HTR-8/SVneo (cell line): ENCODE measurements at places on chromosomes 13 and 19.

DNA sequence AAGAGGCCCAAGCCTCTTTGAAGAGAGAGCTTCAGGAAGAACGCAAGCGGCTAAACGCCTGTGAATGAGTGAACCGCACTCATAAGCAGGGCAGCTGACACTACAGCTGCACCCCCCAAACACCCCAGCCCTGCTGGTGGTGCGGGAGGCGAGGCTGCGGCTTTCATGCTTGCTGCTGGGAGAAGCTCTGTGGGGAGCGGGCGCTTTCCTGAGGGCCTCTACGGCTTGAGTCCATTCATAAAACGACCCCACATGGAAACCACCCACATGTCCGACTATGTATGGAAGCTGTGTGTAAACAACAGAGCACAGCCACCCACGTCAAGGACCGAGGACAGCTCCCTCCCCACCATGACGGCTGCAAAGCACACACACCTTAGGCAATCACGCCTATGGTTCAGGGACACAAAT is 5.5 kb downstream of the AP3D1 start:
- no peak for DNase-seq

DNA sequence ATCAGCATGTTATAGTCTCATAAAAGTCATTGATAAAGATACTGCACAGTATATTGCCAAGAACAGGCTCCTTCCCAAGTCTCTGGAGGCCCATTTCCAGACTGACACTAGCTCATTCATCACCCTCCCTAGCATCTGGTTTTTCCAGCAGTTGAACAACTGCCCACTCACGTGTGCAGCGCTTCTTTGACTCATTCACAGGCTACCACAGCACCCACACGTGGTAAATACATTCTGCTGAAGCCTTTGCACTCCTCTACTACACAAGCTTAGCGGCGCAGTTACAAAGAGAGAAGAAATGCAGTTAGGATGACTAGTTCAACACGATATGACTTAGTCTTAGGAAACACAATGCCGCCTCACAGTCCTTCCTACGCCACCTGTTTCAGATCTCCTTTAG is 87.7 kb downstream of the DOCK9 start:
- DNase-seq = no peak

DNA sequence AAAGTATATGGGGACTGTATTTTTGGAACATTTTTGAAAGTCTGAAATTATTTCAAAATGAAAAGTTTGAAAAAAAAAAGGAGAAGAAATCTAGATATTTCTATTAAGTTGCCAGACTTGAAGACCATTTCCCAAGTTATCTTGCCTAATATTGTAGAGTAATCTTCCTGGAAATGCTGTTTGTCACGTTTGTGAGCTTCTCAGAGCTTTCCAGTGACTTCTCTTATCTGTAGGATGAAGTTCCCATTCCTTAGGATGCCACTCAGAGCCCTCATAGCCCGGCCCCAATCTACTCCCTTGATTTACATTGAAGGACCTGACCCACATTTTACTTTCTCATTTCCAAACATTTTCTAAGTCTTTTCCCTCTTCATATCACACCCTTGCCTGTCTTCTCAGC is 23.6 kb downstream of the CEACAM8 start:
- no peak for DNase-seq

DNA sequence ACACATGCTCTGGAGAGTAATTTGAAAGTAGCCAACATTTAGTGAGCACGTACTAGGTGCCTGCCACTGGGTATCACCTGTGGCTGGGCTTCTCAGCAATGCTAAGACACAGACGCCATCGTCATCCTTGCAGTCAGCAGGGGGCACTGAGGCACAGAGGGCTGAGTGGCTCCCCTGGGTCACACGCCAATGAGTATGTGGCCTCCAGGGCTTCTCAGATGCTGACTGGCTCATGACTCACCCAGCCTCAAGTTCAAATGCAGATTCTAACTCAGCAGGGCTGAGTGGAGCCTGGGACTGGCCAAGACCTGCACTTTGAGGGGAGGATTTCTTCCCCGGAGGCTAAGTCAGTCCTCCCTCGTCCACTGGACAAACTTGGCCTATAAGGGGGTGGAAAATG is 115.1 kb upstream of the CACNA1A start:
- DNase-seq = peak; percentile 57

- DNase-seq = no peak
Observed at GRCh38 chr13:110444226-110444653, 117.3 kb downstream of the RAB20 start.

DNA sequence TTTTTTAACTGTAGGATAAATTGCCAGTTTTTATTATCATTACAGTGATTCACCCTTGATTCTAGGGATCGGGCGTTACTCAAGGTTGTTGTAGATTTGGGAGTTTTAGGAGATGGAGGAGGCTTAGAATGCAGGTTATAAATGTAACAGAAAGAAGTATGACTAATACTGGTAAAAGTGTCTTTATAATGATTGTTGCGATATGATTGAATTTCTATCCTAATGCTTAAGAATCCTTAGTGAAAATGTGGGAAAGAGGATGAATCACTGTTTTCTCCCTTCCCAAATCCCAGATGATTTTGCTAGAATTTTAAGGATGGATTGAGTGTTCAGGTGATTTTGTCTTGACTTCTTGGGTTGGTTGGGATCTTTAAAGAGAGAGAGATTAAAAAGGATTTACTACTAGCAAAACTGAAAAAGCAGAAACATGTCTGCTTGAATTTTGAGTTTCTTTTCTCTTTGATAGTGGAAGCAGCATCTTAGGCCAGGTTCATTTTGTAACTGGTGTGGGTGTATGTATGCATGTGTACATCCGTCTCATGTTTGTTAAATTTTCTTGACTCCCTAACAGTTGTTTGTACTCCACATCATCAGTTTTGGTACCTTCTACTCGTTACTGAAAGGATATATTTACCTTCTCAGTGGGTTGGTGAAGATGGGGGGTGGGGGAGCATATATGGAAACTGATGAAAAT is 25.9 kb downstream of the ARHGAP35 start:
- no peak for DNase-seq

DNA sequence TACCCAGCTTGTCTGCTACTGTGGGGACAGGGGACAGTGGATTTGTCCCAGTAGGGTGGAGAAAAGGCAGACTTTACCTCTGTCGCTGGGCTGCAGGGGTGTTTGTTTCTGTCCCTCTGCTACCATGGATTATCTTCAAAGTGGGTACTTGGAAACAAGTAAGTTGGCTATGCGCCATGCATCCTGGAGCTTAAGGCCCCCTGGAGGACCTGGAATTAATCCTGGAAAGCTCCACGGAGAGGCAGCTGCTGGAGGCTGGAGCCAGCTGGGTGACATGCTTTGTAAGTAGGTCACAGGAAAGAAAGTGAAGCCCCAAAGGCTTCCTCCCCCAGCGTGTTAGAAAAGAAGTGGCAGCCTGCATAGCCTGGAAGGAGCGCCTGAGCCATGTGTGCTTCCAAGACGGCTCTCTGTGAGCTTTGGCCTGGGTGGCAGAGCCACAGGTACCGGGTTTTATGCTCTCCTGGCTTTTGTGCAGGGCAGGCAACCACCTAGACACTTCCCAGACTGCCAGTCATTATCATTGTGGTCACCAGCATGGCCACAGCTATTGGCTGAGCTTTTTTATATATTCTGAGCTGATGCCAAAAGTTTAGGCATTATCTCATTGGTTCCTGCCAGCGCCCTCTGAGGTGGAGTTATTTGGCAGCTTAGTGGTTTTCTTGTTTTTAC is 9.5 kb downstream of the B3GLCT start:
- DNase-seq = no peak

- DNase-seq = no peak
Observed at GRCh38 chr19:35398570-35398969, 27.7 kb downstream of the GPR42 start.

- DNase-seq = no peak
Observed at GRCh38 chr13:84739021-84739420, 856.7 kb upstream of the SLITRK1 start.

GRCh38 chr19:31586282-31586681 is 237.0 kb upstream of the TSHZ3 start:
- no peak for DNase-seq

DNA sequence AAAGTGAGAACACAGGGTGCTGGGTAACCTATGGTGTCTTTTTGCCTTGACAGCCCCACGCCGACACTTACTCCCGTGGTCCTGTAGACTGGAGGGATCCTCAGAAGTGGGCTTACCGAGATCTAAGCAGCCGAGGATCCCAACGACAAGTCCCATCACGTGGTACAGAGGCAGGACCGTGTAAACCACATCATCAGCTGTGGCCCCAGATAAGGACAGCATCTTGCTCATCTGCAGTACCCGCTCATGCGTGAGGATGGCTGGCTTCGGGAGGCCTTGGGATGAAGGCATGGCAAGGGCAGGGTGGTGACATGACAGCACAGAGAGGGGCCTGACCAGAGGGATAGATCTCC is 2.1 kb downstream of the SLC27A5 start:
- DNase-seq = no peak

- no peak for DNase-seq
Observed at GRCh38 chr13:46648166-46648607, 95.2 kb downstream of the LRCH1 start.

DNA sequence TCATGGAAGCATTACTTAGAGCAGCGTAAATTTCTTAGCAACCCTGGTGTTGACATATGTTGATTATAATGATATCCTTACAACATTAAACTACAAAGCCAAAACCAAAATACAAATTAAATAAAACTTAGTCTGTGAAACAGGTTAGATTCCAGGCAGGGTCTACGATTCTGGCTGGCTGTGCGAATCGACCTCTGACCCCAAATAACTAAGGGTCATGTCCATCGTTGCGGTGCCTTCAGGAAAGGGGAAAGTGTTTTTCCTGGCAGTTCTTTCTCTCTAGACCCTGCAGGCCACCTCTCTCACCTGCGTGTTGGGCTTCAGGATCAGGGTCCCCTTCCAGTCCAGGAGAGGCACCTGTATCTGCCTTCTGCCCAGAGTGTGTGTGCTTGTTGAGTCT is 66.2 kb downstream of the ATP11A start:
- no peak for DNase-seq

- peak; percentile 44 for DNase-seq
Observed at GRCh38 chr19:45340232-45340898, at the start of gene KLC3. TSS of gene KLC3 (plus strand) at chr19:45340750. CDS start at chr19:45345542, 4,792 bp downstream.

DNA sequence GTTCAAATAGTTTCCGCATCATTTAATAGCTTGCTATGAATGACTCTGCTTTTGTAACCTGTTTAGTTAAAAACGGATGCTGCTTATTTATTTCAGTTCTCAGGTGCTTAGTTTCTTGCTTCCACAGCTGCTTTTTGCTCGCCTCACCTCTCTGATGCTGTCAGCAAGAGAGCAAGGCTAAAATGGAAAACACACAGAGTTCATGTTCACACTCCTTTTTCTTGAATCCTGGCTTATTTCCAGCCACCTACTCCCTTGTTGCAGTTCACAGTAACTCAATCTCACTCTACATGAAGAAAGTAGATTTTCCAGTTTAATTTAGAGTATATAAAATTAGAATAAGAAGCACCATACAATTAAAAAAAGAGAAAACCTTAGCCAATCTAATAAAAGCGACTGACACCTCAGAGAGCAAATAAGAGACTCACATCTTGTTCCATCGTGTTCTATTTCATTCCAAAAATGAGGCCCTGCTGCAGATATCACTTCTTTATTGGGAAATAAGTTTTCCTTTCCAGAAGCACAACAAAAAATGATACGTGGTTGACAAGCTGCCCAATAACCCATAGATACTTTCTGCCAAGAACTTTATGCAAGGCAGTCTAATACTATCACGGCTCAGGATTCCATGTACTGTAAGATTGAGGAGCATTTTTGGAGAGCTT is 326.1 kb upstream of the SLITRK1 start:
- no peak for DNase-seq

GRCh38 chr13:51035469-51035868 is 75.6 kb downstream of the C13orf42 start:
- DNase-seq = no peak

GRCh38 chr13:41452462-41452861 is 4.9 kb upstream of the RGCC start:
- DNase-seq = no peak

- DNase-seq = no peak
Observed at GRCh38 chr19:49780861-49781260, 14.1 kb downstream of the AP2A1 start.

- no peak for DNase-seq
Observed at GRCh38 chr13:24520733-24521132, 8.2 kb upstream of the PARP4 start.

DNA sequence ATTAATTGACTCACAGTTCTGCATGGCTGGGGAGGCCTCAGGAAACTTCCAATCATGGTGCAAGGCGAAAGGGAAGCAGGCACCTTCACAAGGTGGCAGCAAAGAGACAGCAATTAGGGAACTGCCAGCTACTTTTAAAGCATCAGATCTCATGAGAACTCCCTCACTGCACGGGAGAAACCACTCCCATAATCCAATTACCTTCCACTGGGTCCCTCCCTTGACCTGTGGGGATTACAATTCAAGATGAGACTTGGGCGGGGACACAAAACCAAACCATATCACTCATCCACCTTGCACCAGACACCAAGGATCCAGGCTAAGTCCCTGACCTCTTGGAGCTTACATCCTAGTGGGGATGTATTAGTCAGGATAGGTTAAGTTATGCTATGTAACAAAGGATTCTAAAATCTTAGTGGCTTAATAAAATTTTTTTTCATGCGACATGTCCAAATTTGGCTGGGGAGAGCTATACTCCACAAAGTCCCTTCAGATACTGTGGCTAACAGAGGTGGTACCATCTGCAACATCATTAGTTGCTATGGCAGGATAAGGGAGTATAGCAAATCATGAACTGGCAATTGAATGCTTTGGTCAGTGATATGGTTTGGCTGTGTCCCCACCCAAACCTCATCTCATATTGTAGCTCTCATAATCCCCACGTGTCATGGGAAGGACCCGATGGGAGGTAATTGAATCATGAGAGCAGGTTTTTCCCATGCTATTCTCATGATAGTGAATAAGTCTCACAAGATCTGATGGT is 8.3 kb upstream of the FAM187B start:
- DNase-seq = no peak

DNA sequence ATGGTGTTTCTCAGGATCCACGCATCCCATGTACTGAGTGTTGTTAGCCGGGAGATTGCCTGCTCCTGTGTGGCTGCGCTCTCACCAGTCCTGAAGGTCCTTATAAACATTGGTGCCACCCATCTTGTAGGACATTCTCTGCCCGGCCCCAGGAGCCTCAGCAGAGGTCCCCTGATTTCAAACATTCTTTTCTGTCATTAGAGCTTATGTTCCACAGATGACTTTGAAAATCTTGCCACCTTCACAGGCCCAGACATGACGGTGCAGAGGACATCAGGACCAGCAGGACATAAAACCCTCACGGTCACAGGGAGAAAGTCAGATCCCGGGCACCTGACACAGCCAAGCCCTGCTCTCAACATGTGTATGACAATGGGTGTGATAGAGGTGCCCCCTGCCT is 33.2 kb upstream of the PEPD start:
- DNase-seq = no peak

GRCh38 chr13:99086267-99087097 is 108.6 kb upstream of the DOCK9 start:
- DNase-seq = peak; percentile 33

DNA sequence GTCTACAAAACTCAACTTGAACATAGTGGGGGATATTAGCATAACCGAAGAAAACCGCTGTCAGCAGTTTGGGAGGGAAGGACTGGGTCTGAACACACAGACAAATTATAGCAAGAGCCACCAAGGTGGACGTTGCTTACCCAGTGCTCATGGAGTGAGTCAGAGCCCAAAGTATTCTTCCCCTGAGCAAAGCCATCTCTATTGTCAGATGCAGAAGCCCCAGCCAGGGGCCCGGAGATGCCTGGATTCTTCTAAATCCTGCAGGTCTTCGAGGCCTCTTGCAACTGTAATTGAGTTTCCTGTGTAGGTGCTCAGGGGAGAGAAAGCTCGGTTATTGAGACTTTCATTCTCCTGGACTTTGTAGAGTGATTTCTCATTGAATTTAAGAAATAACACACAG is 384.5 kb downstream of the IRS2 start:
- DNase-seq = no peak
